ENCODE measurements at places on chromosomes 3 and 15.

DNA sequence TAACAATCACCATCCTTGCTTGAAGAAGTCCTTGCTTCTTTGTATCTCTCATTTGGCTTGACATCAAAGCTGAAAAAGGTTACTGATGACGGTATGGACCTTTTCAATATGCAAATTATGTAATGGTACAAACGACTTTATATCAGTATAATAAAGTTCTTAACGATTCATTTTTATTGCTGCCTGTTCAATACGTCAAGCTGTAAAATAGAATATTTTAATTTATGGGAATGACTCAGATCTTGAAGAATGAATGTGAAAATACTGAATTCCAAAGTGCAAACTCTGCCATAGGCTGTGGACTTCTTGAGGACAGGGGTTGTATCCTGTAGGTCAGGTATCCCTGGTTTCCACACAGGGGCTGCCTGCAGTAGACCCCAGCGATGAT is 156.2 kb downstream of the PLCL2 start:
- no peak for DNase-seq

DNA sequence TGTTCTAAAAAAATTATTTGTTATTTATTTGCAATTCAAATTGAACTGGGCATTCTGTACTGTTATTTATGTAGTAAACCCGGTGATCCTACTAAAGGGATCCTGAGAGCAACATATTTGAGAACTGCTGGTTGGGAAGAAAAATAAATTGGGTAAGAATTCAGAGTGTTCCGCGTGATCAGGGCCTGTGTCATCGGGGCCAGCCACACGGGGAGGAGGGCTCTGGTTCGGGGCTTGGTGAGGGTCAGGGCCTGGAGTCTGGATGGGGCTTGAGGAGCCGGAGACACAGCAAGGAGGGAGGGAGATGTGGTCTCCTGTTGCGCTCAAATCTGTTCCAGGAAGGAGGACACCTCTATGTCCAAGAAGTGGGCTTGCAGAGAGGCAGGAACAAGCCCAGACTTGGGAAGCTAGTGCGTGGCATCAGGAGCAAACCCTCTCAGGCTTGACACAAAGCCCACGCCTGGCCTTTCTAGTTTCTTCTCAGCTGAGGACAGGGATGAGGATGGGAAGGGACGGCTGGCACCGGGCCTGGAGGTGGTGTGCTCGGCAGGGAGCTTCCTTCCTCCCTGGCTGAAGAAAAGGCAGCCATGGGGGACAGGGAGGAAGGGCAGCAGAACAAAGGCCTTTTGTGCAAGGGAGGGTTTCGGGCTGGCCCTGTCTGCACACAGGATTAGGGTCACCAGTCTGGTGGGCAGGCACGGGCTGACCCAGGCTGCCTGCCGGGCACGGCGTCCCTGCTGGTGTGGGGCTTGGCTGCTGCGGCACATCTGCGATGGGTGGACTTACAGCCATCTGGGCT is 22.9 kb upstream of the FBLN2 start:
- no peak for DNase-seq

GRCh38 chr3:103927896-103928295 is 1438.8 kb upstream of the ALCAM start:
- DNase-seq: no peak

- DNase-seq: peak; percentile 32
Measured at GRCh38 chr3:66428733-66429132, 72.1 kb downstream of the LRIG1 start.

DNA sequence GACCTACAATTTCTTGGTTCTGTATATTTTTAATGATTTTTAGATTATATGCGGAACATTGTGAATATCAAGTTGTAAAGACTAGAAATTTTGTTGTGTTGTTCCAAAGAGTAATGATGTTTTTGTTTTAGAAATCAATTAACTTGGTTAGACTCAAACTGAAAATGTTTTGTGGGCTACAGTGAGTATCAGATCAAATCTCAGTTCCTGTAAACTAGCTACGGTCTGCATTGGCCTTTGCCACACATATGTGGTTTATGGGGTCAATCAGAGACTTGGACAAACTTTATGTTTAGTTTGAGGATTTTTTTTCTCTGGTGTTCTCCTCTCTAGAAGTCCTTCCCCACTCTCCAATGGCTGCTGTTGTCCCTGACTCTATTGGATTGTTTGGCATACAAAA is 308.0 kb upstream of the THRB start:
- DNase-seq: no peak

All from A549 (cell line).